Uterine smooth muscle cell (primary cell): ENCODE measurements at places on chromosomes 2 and 18. TPM values are rescaled to one million over a fixed set of nuclear protein-coding genes. Genes with fewer than 3 reads are reported as not detected.

The RBMS1 gene
- total RNA-seq = 61.0 and 62.0 TPM in 2 replicates

The KIF1A gene
- total RNA-seq = not detected in 2 replicates

The MARCO gene
- total RNA-seq = not detected in 2 replicates

The COPS8 gene
- 89.7 and 113 TPM in 2 replicates for total RNA-seq

The TPRKB gene
- total RNA-seq = 17.6 and 54.6 TPM in 2 replicates

The CROCC2 gene
- total RNA-seq = under 0.01 TPM in 1 of 2 replicates, not detected in the other

The GREB1 gene
- total RNA-seq = 1.8 and 3.0 TPM in 2 replicates

The AQP12B gene
- total RNA-seq = not detected in 2 replicates

The PLEKHH2 gene
- total RNA-seq = 11.7 and 20.6 TPM in 2 replicates

The UGT1A3 gene
- not detected in 2 replicates for total RNA-seq

The SPATA3 gene
- total RNA-seq = not detected in 2 replicates

The CD8B2 gene
- not detected in 2 replicates for total RNA-seq

The RAD51AP2 gene
- total RNA-seq = 0.11 TPM in 1 of 2 replicates, not detected in the other

The MDH1B gene
- total RNA-seq = 0.44 and 1.6 TPM in 2 replicates

The FLACC1 gene
- total RNA-seq = 1.4 and 2.0 TPM in 2 replicates

The SLC38A11 gene
- 0.22 and 1.5 TPM in 2 replicates for total RNA-seq

The ZNF236 gene
- 10.5 and 11.8 TPM in 2 replicates for total RNA-seq

The POMC gene
- 1.1 and 1.7 TPM in 2 replicates for total RNA-seq

The REG3A gene
- not detected in 2 replicates for total RNA-seq

The THSD7B gene
- under 0.01 TPM in 1 of 2 replicates, not detected in the other for total RNA-seq

The GRHL1 gene
- total RNA-seq = under 0.01 and 0.37 TPM in 2 replicates

The CASP10 gene
- 4.5 and 6.1 TPM in 2 replicates for total RNA-seq

The RAB6D gene
- not detected in 2 replicates for total RNA-seq

The LINC00305 gene
- not detected in 2 replicates for total RNA-seq

The ROCK1 gene
- 46.7 and 51.2 TPM in 2 replicates for total RNA-seq
